Non-pigmented ciliary epithelial cell (primary cell): ENCODE measurements at places on chromosomes 7 and 10.

DNA sequence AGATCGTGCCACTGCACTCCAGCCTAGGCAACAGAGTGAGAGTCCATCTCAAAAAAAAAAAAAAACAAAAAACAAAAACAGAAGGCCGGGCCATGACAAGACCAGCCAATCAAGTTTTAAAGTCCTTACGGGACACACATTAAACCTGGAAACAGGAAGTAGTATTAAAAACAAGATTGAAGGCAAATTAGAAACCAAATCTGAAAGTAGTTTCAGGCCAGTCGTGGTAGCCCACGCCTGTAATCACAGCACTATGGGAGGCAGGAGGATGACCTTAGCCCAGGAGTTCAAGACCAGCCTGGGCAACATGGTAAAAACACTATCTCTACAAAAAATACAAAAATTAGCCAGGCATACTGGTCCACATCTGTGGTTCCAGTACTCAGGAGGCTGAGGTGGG, 18.1 kb downstream of the PSAP start:
- DNase-seq: no peak

- DNase-seq: peak; percentile 28
Observed at GRCh38 chr10:106224676-106225075, 939.8 kb downstream of the SORCS1 start.

GRCh38 chr10:42976351-42977031, 100.4 kb upstream of the RET start:
- no peak for DNase-seq

- peak; percentile 8 for DNase-seq
Observed at GRCh38 chr10:63866075-63866746, 345.0 kb downstream of the REEP3 start.

DNA sequence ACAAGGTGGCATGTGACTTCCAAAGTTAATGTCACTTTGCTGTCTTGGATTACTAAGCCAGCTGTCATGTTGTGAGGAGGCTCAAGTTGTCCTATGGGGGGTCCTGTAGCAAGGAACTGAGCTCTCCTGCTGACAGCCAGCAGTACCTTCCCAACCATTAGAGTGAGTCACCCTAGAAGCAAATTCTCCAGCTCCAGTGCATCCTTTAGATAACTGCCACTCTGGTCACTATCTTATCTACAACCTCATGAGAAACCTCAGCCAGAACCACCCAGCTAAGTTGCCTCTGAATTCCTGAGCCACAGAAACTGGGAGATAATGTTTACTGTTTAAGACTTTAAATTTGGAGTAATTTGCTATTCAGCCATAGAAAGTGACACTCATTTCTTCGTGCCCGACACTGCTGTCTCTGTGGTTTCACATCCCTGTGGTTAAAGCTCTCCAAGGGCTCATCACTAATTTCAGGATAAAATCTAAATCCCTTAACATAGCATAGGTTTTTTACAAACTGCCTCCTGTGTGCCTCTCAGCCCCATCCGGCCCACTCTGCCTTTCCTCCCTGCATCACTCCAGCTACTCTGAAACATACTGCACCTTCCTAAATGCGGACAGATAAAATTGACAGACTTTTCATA, 83.5 kb downstream of the PRR15 start:
- no peak for DNase-seq

DNA sequence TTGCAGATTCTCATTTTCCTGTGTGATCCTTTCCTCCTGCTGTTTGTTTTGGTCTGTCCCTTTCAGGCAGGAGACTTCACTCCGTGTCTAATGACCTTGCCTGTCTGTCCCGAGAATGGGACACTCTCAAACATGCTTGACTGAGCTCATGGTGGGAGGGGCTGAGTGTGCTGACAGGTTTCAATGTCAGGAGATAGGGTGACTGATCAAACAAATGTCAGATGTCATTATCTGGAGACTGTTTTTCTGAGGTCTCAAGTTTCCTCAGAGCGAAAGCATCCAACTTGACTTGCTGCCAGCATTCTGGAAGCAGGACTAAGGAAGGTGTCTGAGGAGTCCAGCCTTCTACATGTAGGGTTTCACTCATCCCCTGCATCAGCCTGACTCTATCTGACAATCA, 228.8 kb upstream of the KIAA1217 start:
- DNase-seq: no peak

- no peak for DNase-seq
Observed at GRCh38 chr7:69211336-69211735, 386.9 kb upstream of the AUTS2 start.

DNA sequence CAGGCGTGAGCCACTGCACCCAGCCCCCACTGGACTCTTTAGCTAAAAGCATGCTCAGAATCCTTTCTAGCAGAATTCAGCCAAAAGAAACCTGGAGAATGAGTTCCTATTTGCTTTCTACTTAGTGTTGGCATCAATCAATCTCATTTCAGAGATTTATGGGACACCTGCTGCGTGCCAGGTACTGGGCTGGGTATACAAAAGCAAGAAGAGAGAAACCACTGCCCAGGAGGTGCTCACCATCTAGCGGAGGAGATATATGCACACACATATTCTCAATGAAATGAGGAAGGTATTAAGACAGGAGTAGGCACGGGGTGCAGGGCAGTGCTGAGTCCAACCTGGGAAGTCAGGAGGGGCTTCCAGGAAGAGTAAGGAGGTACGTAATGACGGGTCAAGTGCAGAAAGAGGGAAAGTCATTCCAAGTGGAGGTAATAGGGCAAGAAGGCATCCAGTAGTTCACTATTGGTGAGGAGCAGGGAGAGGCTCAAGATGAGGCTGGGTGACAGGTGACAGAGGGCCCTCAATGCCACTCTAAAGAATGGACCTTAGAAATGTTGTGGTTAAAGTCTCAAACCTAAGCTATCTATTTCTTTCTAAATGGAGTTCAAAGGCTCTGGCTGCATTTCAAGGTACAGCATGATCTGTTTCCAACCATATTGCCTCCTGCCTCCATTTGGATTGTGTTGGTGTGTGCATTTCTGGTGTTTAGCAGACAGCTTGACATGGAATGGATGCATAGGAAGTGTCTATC, 22.1 kb downstream of the ABLIM1 start:
- DNase-seq: no peak

DNA sequence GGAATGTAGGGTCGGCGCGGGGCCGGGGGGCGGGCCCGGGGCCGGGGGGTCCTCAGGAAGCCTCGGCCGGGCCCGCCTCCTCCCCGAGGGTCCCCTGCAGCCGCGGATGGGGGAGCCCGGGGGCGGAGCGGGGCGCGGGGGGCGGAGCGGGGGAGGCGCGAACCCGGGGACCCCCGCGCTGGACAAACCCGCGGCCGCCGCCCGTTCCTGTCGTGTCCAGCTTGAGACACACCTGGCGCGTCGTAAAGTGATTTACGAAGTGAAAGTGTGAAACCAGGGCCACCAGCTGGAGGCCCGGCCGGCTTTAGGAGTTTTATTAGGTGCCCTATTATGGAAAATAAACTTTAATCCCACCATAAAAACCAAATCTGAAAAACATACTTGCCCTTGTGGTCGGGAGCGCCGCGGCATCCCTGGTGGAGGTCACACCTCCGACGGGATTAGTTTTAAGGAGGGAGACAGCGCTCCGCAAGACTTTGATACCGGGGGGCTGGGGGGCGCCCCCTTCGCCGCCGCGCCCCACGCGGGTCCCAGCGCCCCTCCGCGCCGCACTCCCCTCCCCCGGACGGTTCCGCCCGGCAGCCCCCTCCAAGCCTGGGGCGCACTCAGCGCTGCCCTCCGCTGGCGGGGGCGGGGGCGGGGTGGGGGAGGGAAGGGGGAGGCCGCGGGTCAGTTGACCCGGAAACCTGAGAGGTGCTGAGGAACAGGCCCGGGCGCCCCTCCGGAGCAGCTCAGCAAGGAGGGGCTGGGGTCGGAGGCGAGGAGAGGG, 10.3 kb downstream of the MNX1 start:
- no peak for DNase-seq

- DNase-seq: no peak
Observed at GRCh38 chr7:79060498-79060897, 393.0 kb downstream of the MAGI2 start.

DNA sequence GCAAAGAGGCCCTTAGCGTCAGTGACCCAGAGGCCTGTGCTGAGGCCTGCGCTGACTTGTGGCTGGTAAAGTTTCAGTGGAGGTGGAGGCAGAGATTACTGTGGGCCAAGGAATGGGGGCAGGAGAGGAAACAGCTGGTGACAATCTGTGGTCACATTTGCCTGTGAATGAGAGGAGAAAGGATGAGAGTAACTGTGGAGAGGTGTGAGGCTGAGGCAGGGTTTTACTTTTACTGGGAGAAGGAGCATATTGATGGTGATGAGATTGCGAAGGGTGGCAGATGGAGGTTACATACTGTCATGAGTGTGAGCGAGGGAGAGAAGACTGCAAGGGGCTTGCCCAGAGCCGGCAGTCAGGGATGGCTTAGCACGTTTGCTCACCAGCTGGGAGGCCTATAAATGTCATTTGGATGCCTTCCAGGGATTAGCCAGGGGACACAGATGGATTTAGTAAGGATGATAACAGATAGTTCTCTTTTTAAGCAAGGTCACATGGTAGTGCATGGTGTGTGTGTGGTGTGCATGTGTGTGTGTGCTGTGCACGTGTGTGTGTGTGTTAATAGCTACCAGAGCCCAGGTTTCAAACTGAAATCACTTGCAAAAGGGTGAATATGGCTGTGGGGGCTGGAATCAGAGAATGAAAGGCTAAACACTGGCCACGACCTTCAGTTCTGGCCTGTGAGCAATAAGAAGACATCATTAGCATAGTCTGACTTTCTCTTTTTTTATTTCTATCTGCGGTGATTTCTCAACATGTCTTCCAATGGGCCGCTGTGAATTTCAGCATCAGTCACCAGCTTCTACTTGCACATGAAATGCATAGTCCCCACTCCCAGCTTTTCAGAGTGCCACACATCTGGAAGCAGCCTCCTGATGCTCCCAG, 291.5 kb upstream of the ZNF32 start:
- DNase-seq: no peak

DNA sequence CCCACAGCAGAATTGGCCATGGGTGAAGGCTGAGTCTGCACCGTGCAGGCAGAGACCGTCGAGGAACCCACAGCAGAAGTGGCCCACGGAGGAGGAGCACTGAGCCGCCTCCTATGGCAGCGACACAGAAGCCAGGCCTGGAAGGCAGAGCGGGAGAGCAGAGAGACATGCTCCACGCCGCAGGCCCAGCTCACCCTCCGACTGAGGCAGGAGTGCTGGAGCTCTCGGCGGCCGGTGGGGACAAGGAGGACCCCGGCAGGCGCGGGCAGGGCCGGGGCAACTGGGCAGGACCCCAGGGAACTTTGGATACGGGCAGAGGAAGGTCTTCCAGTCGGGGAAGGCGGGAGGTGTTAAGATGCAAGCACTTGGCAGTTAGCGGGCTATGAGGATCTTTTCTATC, 420.4 kb downstream of the DNAJB6 start:
- DNase-seq: no peak

DNA sequence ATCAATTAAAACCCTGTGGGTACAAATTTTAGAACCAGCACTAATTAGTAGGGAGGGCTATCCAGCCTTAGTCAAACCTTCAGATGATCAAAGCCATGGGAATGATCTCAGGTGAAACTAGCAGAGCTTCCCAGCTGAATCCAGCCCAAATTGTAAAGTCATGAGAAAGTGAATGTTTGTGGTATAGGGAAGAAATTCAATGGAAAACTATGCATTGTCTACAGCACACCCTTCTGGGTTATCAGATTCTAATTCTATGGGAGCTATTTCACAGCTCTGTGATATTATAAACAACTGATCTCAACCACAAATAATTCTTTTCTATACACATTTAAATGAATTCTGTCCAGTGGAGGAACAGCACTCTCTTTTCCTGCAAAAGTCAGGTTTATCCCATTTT, 24.6 kb upstream of the BMPER start:
- peak; percentile 31 for DNase-seq

GRCh38 chr7:96579119-96579518, 130.5 kb downstream of the SEM1 start:
- DNase-seq: no peak

DNA sequence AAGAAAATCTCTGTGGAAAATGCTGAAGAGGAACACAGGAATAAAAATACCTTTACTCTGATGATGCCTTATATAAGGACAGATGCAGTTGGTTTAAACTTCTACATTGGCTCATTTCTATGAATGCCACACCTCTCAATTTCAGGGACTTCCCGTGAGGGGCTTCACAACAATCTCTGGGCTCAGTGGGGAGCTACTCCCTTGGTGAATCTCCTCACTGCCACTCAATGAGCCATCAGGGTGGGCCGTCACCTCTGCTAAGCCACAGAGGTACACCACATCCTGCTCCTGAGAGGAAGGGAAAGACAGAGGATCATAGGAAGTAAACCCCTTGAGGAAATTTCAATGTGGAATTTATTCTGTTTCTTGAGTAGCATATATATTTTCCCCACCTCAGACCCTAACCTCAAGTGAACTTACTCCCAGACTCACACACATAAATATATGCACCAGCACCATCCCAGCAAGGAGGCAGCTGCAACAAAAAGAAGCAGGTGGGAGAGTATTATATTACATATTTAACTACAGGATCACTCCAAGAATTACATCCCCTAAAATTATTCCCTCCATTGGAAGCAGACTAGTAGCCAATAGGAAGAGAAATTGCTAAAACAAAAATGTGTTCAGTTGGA, 63.3 kb upstream of the PRSS1 start:
- no peak for DNase-seq

DNA sequence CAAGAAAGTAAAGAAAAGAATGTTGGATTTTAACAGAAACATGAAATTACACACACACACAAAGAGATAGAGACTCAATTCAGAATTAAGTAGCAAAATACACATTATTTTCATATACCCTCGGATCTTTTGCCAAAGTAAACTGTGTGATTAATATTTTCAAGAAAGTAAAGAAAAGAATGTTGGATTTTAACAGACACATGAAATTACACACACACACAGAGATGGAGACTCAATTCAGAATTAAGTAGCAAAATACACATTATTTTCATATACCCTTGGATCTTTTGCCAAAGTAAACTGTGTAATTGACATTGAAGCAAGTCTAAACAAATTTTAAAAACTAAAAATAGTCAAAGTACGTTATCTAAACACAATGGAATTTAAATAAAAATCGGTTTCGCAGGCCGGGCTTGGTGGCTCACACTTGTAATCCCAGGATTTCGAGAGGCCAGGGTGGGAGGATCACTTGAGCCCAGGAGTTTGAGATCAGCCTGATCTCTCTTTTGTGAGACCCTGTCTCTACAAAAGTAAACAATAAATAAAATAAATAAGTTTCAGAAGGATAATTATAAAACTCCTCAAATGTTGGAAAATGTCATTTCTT, 337.3 kb upstream of the MAGI2 start:
- no peak for DNase-seq

- no peak for DNase-seq
Observed at GRCh38 chr7:148083448-148083847, 507.1 kb upstream of the C7orf33 start.

- DNase-seq: no peak
Observed at GRCh38 chr10:3099291-3100092, 32.1 kb downstream of the PFKP start.

- no peak for DNase-seq
Observed at GRCh38 chr10:61935077-61935476, 33.6 kb downstream of the ARID5B start.

DNA sequence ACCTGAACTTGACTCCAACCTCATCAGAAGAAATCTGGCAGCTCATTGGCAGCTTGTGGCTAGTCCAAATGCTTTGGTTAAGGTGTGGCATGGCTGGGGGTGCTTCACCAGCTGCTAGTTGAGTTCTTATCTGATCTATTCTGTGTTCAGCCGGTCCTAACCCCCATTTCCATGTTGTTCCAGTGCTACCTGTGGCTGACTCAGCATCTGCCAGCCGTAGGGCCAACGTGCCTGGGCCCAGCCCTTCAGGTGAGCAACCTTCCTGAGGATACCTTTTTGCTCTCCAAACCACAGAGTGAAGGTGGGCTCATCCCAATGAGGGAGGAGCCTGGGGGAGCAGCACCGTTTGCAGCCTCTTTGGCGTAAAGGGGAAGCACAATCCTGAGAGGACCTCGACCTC, 46.8 kb upstream of the C10orf120 start:
- DNase-seq: no peak
